ENCODE measurements at places on chromosomes 16 and 17.

GRCh38 chr17:29613352-29613837 lies 9.3 kb downstream of the CORO6 start:
- peak; percentile 86 for DNase-seq

- no peak for DNase-seq
These were observed 58.3 kb downstream of the SREBF1 start for GRCh38 chr17:17778308-17779014.

DNA sequence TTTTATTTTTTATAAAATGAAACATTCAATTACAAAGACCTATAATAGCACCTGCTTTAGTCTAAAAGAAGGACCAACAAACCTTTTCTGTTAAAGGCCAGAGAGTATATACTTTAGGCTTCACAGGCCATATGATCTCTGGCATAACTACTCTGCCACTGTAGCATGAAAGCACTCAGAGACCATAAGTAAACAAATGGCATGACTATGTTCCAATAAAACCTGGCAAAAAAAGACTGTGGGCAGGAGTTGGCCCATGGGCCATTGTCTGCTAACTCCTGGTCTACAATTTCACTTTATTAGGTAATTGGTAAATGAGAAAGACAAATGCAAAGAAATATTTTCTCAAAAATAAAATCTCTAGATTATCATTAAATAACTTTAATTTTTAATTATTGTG lies 14.9 kb downstream of the CEP112 start:
- no peak for DNase-seq

- DNase-seq: no peak
These were observed 2.4 kb upstream of the ACSF2 start for GRCh38 chr17:50423553-50424159.

GRCh38 chr16:2481676-2482075 lies 6.7 kb downstream of the TBC1D24 start:
- no peak for DNase-seq

DNA sequence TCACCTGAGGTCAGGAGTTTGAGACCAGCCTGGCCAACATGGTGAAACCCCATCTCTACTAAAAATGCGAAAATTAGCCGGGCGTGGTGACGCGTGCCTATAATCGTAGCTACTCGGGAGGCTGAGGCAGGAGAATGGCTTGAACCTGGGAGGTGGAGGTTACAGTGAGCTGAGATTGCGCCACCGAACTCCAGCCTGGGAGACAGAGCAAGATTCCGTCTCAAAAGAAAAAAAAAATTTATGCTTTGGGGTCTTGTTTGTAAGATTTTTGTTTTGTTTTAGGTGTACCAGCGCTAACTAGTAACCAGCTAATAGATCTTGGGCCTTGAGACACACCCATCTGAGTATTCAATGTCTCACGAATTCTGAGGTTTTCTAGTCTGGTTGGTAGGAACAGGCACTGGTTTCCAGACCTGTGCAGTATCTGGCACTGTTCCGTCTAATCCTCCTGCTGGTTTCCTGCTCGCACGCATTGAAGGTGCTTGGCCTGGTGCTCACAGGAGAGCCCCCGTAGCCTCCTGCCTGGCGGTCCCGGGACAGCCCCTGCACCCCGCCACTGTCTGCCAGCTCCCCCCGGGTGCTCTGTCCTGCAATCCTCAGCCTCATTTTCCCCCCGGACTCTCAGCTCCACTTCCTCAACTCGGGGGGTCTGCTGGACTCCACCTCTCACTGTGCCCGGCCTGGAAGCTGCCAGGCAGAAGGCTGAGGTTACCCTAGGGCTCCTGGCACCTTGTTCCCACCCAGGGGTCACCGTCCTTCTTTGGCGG lies 10.6 kb upstream of the DUS1L start:
- DNase-seq: no peak

- DNase-seq: no peak
These were observed 82.5 kb downstream of the NXN start for GRCh38 chr17:896953-897661.
